ENCODE measurements at places on chromosomes 5 and 9. TPM values are rescaled to one million over a fixed set of nuclear protein-coding genes. Genes with fewer than 3 reads are reported as not detected.
A peak's percentile ranks its signal among the peaks of the same experiment; 100 is the strongest.

Gene PALM2AKAP2
- 8.3 TPM for total RNA-seq

DNA sequence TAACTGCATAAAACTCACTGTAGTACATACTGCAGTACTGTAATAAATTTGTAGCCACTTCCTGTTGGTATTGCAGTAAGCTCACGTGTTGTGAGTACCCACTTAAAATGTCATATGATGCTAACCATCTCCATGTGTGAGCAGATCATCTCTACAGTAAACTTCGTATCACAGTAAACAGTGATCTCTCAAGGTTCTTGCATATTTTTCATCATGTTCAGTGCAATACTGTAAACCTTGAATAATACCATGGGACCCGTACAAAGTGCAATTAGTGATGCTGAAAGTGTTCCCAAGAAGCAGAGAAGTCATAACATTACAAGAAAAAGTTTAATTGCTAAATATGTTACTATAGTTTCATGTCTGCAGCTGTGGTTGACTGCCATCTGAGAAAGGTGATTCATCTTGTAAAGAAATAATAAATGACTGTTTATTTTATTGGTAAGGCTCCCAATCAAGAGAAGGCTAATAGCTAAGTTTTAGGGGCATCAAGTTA is 253.8 kb upstream of the POU5F2 start:
- no peak for DNase-seq
- no peaks in the 10 kb centered on the region for H3K27me3 ChIP-seq
- H3K4me1 ChIP-seq, result no peaks in the 10 kb centered on the region
- H3K4me3 ChIP-seq, result no peak overlapping the region
- no peaks in the 10 kb centered on the region for H3K36me3 ChIP-seq

DNA sequence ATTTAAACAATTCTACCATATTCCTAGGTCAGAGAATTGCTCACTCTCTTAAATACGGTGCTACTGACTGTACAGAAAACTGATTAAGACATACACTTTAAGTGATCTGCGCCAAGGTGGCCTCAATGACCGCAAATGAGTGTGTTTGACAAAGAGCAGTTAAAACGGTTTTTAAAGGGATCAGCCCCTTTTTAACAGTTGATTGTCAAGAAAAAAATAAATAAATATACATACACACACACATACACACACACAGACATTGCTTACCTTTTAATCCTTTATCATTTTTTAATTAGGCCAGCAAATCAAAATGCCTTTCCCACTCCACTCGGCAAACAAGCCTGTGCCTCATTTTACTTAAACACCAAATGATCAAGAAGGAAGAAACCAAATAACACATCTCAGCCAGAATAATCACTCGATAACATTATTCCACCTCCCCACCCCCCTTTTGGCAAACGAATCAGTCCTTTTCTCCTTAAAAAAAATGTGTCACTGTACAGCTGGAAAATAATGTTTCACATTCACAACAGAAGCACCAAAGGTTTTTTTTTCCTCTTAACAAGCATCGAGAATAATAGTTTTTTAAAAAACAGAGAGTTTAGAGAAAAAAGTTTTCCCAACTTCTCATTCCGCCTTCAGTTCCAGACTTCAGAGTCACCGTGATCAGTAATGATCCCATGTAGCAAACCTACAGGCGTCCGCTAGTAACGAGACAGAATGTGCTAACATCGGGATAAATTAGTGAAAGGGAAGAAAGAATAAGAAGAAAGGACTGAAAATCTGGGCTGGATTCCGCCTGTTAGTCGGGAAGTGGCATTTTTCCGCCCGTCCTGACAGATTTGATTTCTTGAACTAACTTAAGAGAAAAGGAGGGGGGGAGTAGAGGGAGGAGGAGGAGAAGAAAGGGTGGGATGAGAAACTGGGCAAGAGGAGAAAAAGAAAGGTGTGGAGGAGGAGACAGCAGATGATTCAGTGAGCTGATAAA is at the start of gene ZNF608:
ZNF608 (minus strand) TSS at position 712 of the 988 bp plus-strand sequence. CDS start 1,650 bp downstream, outside the sequence.
- no peaks in the 10 kb centered on the region for H3K36me3 ChIP-seq
- H3K4me3 ChIP-seq, result peak within 1 kb of the TSS; percentile 63
- H3K27ac ChIP-seq, result peak within 1 kb of the TSS; percentile 96
- H3K27me3 ChIP-seq, result no peaks in the 10 kb centered on the region
- DNase-seq, result peak; percentile 67

Gene ITK
- not detected for total RNA-seq

Gene MVB12B
- total RNA-seq, result 4.0 TPM

Gene RMRP
- 8,626 TPM for total RNA-seq

GRCh38 chr5:52498607-52499006 is 289.1 kb upstream of the ITGA1 start:
- no peaks in the 10 kb centered on the region for H3K27me3 ChIP-seq
- no peaks in the 10 kb centered on the region for H3K4me1 ChIP-seq
- DNase-seq, result no peak
- H3K4me3 ChIP-seq, result no peak overlapping the region
- no peak overlapping the region for H3K27ac ChIP-seq
- no peaks in the 10 kb centered on the region for H3K36me3 ChIP-seq

GRCh38 chr9:124001866-124002525 is 9.6 kb upstream of the LHX2 start:
- H3K4me1 ChIP-seq, result peaks cover 63% of the 10 kb centered on the region
- no peak overlapping the region for H3K27ac ChIP-seq
- H3K27me3 ChIP-seq, result peaks cover 94% of the 10 kb centered on the region
- no peak overlapping the region for H3K4me3 ChIP-seq
- DNase-seq, result no peak

GRCh38 chr5:31436851-31437250 is 95.0 kb downstream of the DROSHA start:
- peaks cover 10% of the 10 kb centered on the region for H3K36me3 ChIP-seq
- no peak overlapping the region for H3K27ac ChIP-seq
- H3K4me1 ChIP-seq, result no peaks in the 10 kb centered on the region

Data from GM23338 (cell line).